ENCODE measurements at places on chromosomes 7 and 10. TPM values are rescaled to one million over a fixed set of nuclear protein-coding genes. Genes with fewer than 3 reads are reported as not detected.

GRCh38 chr10:116403740-116404250 is 23.9 kb upstream of the PNLIPRP3 start:
- no peak overlapping the region for H3K4me3 ChIP-seq
- H3K27ac ChIP-seq: no peak overlapping the region
- no peaks in the 10 kb centered on the region for H3K4me1 ChIP-seq

- no peaks in the 10 kb centered on the region for H3K36me3 ChIP-seq
- no peaks in the 10 kb centered on the region for H3K27me3 ChIP-seq
- no peak overlapping the region for H3K4me3 ChIP-seq
- H3K4me1 ChIP-seq: no peaks in the 10 kb centered on the region
- no peak overlapping the region for H3K27ac ChIP-seq
These were observed 408.2 kb downstream of the DNAJB6 start for GRCh38 chr7:157744786-157745601.

GRCh38 chr10:86258941-86259340 is 107.7 kb downstream of the GRID1 start:
- H3K27me3 ChIP-seq: no peaks in the 10 kb centered on the region
- H3K4me3 ChIP-seq: no peak overlapping the region
- DNase-seq: no peak
- no peak overlapping the region for H3K27ac ChIP-seq

DNA sequence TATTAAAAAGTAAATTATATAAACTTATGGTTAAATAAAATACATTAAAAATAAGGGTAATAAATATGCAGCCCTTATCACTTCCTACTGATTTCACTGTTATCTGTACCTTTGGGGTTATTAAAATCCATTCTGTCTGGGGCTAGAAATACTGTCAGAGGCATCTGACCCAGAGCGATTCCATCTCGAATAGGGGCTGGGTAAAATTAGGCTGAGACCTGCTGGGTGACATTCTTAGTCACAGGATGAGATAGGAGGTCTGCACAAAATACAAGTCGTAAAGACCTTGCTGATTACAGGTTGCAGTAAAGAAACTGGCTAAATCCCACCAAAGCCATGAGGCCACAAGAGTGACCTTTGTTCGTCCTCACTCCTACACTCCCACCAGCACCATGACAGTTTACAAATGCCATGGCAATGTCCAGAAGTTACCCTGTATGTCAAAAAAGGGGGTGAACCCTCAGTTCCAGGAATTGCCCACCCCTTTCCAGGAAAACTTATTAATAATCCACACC is 77.6 kb downstream of the COBL start:
- H3K36me3 ChIP-seq: no peaks in the 10 kb centered on the region
- no peak overlapping the region for H3K4me3 ChIP-seq
- no peaks in the 10 kb centered on the region for H3K4me1 ChIP-seq
- no peak for DNase-seq
- H3K27ac ChIP-seq: no peak overlapping the region

Gene MCM10
- total RNA-seq: 3.4 TPM

- no peak for DNase-seq
- H3K4me1 ChIP-seq: no peaks in the 10 kb centered on the region
- no peak overlapping the region for H3K4me3 ChIP-seq
- H3K27ac ChIP-seq: no peak overlapping the region
- no peaks in the 10 kb centered on the region for H3K27me3 ChIP-seq
These were observed 1233.2 kb upstream of the AUTS2 start for GRCh38 chr7:68364886-68365625.

- H3K4me3 ChIP-seq: no peak overlapping the region
- H3K36me3 ChIP-seq: no peaks in the 10 kb centered on the region
- 0 out of 2 replicates have a peak, but pooled peaks cover 4% of the 10 kb centered on the region for H3K4me1 ChIP-seq
- peak; percentile 69 for DNase-seq
- H3K27ac ChIP-seq: no peak overlapping the region
These were observed 13.7 kb downstream of the SRGN start for GRCh38 chr10:69101451-69102095.

Gene TUBB8
- total RNA-seq: not detected

Gene IQUB
- total RNA-seq: not detected

Gene NPVF
- not detected for total RNA-seq

DNA sequence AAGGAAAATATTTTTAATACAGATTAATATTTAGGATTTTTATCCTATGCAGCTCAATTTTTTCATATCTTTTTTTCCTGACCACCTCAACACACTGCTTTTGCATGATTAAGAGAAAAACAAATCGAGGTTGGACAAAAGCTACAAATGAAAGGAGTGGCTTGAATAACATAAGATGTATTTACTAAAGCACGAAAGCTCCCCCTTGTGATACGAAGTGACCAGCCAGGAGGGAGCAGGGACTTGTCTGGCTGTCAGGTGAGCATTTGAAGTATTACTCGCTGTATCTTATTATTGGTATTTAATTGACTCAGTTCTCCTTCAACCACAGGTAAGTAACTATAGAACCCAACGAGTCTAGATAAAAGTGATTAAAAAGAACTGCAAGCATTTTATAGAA is 265.2 kb upstream of the PHF14 start:
- H3K4me1 ChIP-seq: no peaks in the 10 kb centered on the region
- H3K27ac ChIP-seq: no peak overlapping the region
- DNase-seq: no peak
- no peaks in the 10 kb centered on the region for H3K27me3 ChIP-seq
- no peak overlapping the region for H3K4me3 ChIP-seq

GRCh38 chr7:140267381-140268226 is 90.8 kb upstream of the KDM7A start:
- H3K4me1 ChIP-seq: no peaks in the 10 kb centered on the region
- H3K27ac ChIP-seq: no peak overlapping the region
- H3K27me3 ChIP-seq: peaks cover 7% of the 10 kb centered on the region
- no peaks in the 10 kb centered on the region for H3K36me3 ChIP-seq
- no peak overlapping the region for H3K4me3 ChIP-seq
- no peak for DNase-seq

Data from GM23248 (cell line).